ENCODE measurements at places on chromosomes 3 and 15. TPM values are rescaled to one million over a fixed set of nuclear protein-coding genes. Genes with fewer than 3 reads are reported as not detected.

DNA sequence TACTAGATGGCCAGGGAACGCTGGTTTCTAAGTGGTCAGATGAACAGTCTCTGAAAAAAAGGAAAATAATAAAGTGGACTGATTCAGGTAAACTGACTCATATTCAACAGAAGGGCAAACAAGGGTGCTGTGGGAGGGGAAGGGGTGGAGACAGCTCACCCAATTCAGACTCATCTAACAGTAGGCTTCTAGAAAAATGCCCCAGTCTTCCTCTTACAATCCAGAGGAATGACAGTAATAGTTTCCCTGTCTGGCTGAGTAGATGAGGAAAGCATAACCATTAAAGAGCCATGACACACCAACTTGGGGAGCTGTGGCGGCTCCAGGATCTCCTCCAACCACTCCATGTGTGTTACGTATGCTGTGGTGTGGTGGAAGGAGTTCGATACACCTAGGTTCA lies 231.4 kb upstream of the UMPS start:
- DNase-seq: peak; percentile 38

DNA sequence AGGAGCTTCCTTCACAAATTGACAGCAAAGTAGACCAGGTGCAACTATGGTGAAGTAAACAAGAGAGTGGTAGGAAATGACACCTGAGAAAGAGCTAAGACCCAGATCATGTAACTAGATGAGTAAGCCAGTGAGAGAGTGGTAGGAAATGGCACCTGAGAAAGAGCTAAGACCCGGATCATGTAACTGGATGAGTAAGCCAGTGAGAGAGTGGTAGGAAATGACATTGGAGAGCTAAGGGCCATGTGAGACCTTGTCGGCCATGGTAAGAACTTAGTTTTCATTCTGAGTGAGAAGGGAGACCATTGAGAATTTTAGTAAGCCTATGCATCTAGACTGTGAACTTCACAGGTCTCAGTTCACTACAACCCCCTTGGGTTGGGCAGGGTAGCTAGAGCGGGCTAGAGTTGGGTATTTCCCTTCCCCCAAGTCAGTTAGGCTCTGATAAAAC lies 5.4 kb upstream of the SENP7 start:
- peak; percentile 84 for DNase-seq

GRCh38 chr3:66499881-66500575 lies 794 bp downstream of the LRIG1 start:
- DNase-seq: peak; percentile 8

- DNase-seq: no peak
Observed at GRCh38 chr15:66654739-66655375, 47.2 kb upstream of the SMAD6 start.

DNA sequence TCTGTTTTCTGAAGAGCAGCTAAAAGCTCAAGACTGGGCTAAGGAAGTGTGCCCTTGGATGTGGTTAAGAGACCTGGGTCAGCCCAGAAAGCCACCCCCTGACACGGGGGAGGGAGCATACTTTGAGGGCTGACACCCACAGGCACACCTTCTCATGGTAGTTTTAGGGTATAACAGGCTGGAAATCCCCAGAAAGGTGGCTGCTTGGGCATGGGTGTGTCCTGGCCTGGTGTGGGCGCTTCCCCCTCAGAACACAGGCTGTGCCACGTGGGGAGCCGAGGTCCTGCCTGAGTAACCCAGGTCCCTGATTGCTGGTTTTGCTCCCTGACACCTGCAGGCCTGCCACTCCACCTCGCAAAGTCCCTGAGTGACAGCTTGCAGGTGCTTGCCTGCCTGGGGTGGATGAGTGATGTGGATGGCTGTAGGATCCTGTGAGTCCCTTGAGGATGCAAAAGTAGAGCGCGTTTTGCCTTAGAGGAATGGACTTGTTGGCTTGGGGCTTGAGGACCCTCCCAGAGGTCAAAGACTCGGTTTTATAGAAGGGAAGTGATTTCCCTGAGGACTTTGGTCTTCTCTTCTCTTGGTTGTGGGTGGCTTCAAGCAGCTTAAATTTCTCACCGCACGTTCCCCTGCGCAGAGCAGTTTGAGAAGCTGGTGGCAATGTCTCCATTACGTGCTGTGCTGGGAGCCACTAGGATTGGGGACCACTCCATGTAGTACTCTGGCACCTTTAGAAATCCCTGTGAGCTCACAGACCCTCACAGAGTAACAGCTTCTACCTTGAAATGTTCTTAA lies 94.4 kb downstream of the DNASE1L3 start:
- no peak for DNase-seq

GRCh38 chr15:49621887-49622286 lies 1.0 kb downstream of the DTWD1 start:
- DNase-seq: peak; percentile 25

- no peak for DNase-seq
Observed at GRCh38 chr3:46845397-46845859, 17.8 kb downstream of the MYL3 start.

- DNase-seq: no peak
Observed at GRCh38 chr15:80950291-80951078, 39.1 kb downstream of the MESD start.

DNA sequence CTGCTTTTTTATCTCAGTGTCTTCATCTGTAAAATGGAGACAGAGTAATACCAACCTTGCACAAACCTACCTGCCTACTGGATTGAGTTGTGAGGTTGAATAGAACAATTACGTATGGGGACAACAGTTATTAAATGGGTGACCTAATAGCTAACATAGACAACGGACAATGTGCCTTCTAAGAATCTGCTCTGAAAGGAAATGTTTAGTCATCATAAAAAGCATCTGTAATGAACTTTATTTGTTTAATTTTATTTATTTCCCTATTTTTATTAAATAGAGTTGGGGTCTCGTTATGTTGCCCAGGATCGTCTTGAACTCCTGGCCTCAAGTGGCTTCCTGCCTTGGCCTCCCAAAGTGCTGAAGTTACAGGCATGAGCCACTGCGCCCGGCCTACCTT lies 59.2 kb upstream of the C15orf61 start:
- DNase-seq: no peak

DNA sequence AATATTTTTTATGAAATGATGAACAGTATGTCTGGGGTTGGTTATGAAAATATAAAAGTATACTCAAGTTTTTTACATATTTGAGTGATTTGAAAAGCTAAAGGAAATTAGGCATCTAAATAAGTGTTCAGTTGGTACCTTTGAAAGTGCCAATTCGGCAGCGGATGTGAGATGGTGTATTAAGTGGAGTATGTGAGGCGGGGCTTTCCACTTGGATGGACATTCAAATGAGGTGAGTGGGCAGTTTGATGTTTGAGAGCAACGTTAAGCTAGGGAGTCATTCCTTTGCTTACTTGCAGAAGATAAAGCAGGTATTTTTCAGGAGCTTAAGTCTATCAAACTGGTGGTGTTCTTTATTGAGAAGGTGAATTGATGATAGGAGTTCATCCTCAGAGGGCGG lies 189.0 kb upstream of the GOLIM4 start:
- no peak for DNase-seq

- no peak for DNase-seq
Observed at GRCh38 chr15:29815000-29815710, 7.1 kb downstream of the TJP1 start.

GRCh38 chr15:62637574-62637897 lies 405.0 kb upstream of the TPM1 start:
- DNase-seq: no peak

- no peak for DNase-seq
Observed at GRCh38 chr3:168124291-168124690, 28.6 kb upstream of the GOLIM4 start.

DNA sequence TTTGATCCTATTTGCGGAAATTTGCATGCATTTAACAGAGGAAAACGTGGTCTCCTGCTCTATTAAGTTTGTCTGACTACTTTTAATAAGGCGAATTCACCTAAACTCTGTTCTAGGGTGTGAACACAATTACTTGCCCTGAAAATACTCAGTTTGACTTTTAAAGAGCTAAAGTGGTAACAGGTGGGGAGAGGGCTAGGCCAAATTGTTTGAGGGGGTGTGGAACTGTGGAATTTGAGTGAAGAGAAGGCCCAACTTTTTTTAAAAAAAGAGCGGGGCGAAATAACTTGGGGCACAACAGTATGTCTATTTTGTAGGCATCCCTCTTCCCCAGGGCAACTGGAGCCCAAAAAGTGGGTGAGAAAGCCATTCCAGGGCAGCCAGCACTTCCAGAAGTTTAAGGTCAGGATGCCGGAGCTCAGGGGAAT lies 580 bp upstream of the FXR1 start:
- DNase-seq: no peak

DNA sequence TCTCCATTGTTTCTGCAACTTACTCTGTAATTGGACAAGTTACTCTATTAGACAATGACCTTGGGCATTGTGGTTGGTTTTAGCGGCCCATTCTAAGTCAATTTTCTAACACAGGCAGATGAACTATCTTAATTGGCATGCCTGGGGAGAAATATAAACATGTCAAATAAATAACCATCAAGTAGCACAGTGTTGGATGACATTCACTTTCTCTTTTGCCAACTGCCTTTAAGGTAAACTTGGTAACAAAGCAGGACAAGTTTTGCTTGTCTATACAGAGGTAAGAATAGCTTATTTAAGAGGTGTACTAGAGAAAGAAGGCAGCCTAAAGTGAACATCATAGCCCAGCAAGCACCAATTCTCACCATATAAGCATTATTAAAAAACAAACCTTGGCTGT lies 599.6 kb downstream of the GBE1 start:
- no peak for DNase-seq

DNA sequence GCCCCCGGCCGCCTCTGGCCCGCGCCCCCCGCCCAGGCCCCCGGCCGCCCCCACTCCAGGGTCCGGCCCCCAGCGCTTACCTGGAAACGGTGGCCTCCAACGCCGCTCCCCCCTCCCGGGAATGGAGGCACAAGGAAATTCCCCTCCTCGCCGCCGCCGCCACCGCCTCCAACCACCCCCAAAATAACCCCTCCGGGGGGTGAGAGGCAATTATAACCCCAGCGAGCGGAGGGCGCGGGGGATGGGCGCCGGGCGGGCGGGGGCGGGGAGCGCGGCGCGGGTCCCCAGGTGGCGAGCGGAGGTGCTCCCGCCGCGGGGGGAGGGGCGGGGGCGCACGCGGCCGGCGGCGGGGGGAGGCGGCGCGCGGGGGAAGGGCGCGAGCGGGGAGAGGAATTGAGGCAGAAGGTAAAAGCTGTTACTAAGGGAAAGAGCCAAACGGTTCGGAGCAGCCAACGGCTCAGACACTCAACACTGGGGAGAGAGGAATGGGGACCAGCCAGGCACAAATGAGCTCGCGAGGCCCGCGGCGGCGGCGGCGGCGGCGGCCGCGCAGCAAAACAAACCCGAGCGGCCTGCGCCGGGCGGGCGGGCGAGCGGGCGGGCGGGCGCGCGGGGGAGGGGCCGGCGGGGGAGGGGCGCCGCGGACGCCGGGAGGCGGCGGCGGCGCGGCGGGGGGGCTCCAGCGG lies at the start of gene TBL1XR1:
Gene TBL1XR1 (minus strand): TSS at position 442 of the 686 bp plus-strand sequence. CDS start 132,505 bp downstream, outside the sequence.
- DNase-seq: peak; percentile 94

- no peak for DNase-seq
Observed at GRCh38 chr15:86018679-86019078, 61.0 kb upstream of the AGBL1 start.

GRCh38 chr3:23837286-23837685 lies 31.5 kb downstream of the UBE2E1 start:
- DNase-seq: no peak

DNA sequence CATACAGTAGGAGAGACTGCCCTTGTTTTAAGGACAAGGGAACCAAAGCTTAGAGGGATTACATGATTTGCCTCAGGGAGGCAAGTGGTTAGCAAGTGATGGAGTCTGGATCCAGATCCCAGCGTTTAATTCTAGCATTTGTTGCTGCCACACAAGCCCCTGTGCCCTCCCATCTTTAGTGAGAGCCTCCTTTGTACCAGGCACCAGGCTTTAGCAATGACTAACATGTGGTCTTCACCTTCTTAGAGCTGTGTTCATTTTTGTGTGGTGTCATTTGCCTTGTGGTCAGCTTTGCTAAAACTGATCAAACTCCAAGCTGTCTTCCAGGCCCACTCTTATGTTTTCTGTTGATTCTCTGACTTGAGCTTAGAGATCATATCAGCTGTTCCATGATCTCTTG lies 290.5 kb downstream of the RPLP1 start:
- no peak for DNase-seq

WDR72 gene
- 0.23 TPM for total RNA-seq

EPHB3 gene
- total RNA-seq: 1.00 TPM

All from HT1080 (cell line).